Stimulated activated CD8-positive, alpha-beta memory T cell treated with anti-CD3 and anti-CD28 coated beads, Interleukin-15, amount 100 ng/mL, for 48 hours (primary cell): ENCODE measurements at places on chromosomes 13 and 19.
A peak's percentile ranks its signal among the peaks of the same experiment; 100 is the strongest.

- no peak for DNase-seq
Observed at GRCh38 chr19:2116507-2116906, 19.8 kb downstream of the IZUMO4 start.

- no peak for DNase-seq
Observed at GRCh38 chr19:46206176-46206575, 23.4 kb upstream of the IGFL1 start.

DNA sequence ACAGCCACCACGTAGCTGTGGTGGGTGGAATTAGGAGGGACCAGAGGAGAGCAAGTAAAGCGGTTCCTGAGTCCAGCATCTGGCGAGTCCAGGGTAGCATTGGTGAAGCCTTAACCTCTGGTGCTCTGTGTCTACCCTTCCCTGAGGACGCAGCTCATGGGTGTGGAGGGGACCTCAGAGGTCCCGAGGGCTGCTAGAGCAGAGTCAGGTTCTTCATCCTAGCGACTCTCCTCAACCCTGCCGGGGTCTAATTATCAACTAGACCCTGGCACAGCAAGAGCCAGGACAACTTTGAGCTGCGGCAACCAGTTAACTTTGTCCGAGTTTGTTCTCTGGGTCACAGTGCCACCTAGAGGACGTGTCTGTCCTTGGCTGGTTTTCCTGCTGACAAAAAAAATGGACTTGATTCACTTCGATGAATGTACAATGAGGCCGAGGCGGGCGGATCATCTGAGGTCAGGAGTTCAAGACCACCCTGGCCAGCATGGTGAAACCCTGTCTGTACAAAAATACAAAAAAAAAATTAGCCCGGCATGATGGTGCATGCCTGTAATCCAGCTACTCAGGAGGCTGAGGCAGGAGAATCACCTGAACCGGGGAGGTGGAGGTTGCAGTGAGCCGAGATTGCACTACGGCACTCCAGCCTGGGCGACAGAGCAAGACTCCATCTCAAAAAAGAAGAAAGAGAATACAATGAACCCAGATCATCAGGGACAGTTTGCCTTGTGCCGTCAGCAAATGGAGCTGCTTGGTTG, 25.0 kb downstream of the TSSK6 start:
- DNase-seq: peak; percentile 42

DNA sequence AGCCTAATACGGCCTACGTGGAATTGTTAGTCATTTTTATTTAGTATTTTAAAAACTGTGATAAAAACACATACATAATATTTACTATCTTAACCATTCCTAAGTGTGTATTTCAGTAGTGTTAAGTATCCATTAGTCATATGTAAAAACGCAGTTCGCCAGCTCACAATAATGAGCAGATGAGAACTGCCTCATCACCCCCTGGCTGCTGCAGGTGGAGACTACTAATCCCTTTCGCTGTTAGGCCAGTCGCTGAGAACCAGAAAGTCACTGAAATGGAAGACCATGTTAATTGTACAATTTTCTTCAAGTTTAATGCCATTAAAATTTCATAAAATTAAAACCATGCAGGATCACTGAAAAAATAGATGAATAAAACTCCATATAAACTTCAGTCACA, 1.6 kb downstream of the ESD start:
- no peak for DNase-seq

GRCh38 chr13:61765181-61765742, 349.6 kb upstream of the PCDH20 start:
- DNase-seq: no peak

GRCh38 chr13:76330761-76331160, 555.4 kb downstream of the KCTD12 start:
- DNase-seq: no peak

GRCh38 chr19:14516746-14517438, 1.3 kb downstream of the DNAJB1 start:
- DNase-seq: no peak

- no peak for DNase-seq
Observed at GRCh38 chr19:53037101-53038097, 7.1 kb upstream of the ERVV-2 start.

DNA sequence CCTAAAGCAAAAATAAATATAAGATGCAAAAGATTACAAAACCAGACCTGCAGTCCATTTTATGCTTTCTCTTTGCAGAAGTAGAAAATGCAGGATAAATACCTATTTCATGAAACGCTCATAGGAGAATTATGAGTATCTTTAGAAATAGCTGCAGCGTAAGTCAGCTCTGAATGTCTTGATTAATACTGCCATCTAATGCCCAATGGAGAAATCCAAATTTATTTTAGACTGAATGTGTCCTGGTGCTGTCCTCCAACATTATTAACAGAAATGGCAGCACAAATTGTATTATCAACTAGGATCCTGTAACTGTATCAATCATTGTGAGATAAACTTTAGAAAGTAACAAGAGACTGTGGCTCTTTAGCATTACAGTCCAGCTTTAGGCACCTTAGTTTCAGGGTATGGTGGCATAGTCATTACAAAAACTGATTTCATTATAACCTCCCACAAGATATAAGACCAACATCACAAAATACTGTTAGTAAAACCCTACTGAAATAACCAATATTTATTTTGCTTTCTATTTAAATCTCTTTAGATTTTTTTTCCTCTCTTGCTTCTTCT, 162.1 kb upstream of the MIR17HG start:
- no peak for DNase-seq

DNA sequence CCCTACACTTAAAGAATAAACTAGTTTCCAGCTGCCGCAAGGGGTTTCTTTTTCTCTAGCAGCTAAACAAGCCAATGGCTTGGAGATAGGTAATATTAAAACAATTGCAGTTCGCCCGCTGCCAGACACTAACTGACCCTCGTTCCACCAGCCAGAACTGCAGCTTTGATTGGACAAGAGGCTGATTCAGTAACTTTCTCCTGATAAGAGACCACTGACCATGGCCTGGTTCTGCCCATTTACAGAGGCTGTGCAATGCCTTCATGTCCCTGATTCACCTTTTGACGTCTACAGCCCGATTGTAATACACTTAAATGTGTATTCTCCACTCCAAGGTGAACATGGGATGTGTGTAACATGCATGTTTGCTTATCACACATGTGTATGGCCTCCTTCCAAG, 12.8 kb upstream of the C19orf12 start:
- no peak for DNase-seq

GRCh38 chr13:85659493-85659892, 139.7 kb downstream of the SLITRK6 start:
- DNase-seq: no peak

DNA sequence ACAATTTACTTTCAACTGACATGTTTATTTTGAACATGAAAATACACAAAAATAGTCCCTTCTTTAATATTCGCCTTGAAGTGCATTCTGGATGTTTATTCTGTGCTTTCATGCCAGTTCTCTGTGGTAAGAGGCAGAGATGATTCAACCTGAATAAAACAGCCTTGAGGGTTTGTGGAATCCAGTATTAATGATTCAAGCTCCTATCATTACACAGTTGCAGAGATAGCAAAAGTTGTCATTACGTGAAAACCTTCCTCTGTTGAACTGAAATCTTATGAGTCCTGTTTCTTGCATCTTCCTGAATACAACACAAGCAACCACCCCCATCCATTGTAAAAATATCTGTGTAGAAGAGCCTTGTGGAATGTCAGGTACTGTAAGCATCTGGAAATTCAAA, 142.3 kb upstream of the HTR2A start:
- no peak for DNase-seq

GRCh38 chr13:75581874-75582640, 32.5 kb downstream of the UCHL3 start:
- DNase-seq: no peak

DNA sequence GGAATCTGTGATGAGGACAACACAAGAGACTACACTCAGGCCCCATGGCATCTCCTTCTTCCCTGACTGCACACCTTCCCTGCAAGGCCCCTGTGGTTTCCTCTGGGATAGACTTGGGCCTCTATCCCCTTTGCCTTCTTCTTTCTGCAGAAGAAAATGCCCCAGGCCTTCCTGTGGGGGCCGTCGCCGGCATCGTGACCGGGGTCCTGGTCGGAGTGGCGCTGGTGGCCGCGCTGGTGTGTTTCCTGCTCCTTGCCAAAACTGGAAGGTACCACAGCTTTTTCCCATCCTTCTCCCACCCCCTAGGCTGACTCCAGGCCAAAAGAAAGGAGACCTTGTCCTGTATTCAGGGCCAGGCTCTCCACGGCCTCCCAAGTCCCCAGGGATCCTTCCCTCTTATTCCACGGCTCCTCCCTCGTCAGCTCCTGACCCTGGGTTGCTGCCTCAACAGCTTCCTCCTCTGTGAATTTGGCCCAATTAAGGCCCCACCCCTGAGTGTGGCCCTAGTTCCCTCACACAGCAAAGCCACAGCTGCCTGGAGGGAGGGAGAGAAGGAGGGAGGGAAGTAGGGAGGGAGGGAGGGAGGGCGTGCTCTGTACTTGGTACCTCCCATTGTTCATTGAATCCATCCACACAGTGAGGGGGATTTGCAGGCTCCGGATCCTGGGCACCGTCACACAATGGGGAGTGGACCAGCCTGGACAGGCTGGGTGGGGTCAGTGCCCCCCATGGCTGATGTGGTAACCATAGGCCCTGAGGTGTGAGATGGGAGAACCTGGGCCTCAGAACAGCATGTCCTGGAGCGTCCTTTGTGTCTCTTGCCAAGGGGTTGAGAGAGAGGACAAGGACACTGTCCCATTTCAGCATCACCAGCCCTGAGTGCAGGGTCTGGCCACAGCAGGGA, 12.5 kb downstream of the CEACAM3 start:
- no peak for DNase-seq

DNA sequence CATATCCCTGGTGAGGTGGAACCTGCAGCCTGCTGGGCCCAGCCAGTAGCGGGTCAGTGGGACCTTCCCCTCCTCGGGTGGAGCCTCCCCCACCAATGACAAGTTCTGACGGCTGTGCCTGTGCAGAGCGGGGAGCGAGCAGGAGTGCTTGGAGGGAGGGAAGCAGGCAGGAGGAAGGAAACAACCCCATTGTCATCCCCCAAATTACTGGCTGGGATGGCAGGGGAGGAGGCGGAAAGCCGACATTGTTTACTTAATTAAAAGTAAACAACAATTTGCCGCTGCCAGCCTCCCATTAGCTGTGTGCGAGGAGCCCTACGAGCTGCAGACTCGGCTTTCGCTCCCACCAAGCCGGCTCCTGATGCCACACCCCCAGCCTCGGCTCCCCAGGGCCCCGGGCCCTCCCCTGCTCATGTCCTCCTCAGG, 45.5 kb downstream of the LYL1 start:
- DNase-seq: no peak

DNA sequence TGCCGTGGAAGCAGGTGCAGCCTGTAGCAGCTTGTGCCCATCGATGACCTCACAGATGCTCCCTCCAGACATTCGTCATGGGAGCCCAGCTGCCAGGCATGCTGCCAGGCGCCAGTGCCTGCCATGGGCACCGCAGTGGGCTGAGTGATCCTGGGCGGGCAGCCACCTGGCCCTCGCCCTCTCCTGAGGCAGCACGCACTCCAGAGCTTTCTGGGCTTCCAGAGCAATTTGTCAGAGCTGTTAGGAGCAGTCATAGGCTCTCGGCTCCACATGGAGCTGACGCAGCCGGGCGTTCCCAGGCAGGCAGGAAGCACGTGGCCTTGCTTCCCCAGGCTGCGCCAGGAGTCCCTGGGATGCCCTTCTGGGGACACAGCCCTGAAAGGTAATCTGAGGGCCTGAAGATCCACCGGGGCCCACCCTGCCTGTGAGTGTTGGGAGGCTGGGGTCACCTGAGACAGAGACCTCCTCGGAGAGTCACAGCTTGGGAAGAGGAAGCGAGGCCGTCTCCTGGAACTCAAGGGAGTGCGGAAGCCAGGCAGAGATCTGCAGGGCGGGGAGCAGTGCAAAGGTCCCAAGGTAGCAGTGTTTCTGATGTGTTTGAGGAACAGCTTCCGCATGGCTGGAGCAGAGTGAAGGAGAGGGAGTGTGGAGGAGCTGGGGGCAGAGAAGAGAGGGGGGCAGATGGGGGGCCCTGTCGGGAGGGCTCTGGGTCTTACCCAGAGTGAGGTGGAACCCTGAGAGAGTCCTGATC, 50.6 kb downstream of the DPF1 start:
- no peak for DNase-seq

- peak; percentile 64 for DNase-seq
Observed at GRCh38 chr13:113145496-113145895, 13.0 kb upstream of the PROZ start.
